ENCODE measurements at places on chromosomes 6 and 20.

DNA sequence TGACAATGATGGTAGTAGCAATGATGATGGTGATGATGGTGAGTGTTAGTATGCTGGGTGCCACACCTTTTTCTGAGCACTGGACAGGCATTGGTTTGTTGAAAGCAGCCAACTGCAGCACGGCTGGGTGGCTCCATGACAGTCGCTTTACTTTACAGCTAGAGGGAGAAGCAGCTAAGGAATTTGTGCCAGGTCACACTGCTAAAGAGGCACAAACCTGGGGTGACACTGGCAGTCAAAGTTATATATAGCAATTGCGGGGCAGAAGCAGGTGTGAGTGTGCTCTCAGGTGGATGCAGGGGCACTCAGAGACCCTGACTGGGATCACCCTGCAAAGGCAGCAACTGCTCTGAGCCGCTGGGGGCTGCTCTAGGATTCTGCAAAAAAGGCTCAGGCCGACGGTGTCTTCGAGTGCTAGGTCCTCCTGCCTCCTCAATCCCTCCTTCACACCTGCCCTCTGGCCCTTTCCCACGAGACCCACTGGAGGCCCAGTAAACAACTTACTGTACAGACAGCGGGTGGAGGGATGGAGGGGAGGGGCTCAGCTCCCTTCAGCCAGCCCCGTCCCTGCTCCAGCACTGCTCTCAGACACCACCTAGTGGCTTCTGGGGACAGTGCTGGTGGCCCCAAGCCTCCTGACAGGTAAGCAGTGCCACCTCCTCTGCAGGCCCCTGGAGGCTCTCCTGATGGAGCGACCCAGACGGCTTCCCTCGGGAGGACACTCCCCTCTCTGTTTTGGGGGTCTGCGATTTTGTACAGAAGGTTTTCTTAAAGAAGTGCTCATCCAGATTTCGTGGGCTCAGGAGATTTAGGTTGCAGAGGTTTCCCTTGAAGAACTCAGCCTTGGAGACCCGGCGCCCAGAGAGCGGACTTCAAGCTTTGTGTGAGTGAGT, 4.4 kb upstream of the RPS21 start:
- DNase-seq: peak; percentile 88

- DNase-seq: no peak
Measured at GRCh38 chr6:105214668-105215067, 34.9 kb upstream of the POPDC3 start.

DNA sequence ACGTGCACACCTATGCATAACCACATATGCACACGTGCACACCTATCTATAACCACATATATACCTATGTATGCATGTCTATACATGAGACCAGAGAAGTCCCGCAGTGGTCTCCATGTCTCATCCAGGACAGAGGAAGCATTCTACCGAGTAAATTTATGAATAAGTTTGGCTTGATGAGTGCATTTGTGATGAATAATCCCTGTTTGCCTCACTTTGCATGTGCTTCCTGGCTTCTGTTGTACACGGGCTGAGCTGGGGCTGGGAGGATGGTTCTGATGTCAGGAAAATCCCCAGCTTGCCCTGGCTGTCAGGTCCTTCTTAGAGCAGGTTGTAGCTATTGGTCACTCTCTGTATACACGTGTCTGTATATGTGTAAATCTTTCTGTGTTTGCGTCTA, 157.6 kb upstream of the RPS6KA2 start:
- DNase-seq: no peak

GRCh38 chr20:37378785-37379598, 33.1 kb downstream of the SRC start:
- DNase-seq: no peak

DNA sequence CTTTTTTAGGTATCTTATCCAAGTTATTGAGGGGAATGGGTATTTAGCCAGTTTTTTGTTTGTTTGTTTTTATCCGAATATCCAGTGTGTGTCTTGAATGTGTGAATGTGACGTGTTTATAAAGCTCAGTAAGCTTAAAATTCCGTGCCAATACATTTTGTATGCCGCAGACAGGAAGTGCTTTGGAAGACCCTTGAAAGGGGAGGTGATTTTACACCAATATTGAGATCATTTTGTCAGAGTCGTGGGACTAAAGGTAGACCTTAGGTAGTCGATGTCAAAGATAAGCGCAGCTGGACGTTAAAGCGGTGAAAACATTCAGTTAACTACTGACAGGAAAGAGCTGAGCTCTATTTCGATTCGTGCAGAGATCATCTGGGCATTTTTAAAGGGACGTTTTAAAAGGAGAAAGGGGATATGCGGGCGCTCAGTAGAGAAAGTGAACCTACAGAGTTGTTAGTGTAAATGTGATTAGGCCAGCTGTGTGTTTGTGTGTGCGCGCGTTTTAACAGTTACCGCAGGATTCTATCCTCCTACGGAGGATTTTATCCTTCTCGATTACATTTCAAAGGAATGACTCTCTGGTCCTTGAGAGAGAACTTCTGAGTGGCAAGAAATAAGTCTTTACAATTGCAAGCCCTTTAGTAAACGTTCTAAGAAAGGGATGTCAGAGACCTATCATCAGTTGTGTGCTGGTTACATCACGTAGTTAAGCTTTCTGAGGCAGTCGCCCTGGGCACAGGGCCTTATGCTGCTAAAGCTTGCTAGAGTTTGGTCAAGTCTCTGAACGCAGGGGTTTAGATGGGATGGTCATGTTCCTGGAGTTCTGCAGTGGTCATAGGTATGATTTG, 625 bp upstream of the ECHDC1 start:
- peak; percentile 28 for DNase-seq

- DNase-seq: no peak
Measured at GRCh38 chr6:56541030-56541600, 101.6 kb downstream of the DST start.
